ENCODE measurements at places on chromosomes 7 and 10.

- no peak for DNase-seq
Observed at GRCh38 chr10:114508376-114508775, 104.1 kb upstream of the AFAP1L2 start.

DNA sequence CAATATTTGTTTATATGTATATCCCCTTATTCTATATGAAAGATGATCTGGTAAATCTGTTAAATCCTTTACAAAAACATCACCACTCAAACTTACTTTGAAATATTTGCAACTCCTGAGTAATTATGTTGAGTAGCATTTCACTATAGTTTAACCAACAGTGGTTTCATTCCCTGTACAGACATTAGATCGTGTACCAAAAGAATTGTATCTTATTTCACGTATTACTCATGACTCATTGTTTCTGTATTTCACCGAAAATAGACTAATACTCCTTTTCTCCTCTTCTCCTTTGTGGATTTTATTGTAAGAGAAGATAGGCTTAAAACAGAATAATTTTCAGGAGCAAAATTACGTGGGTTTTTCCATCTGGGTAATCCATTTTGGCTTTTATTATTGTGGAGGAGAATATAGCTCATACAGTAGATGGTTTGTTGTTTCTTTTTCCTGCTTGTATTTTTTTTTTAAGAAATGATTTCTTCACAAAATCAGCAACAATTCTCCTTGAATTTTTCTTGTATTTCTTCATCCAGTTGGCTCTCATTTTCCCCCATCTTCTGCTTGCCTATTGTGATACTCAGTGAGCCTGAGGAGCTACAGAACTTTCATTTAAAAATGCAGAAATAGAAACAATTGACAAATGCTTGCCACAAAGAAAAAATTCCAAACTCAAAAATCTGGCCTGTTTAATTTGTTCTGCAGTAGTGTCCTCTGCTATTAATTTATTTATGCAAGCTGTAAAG lies 90.6 kb upstream of the OIT3 start:
- DNase-seq: no peak

DNA sequence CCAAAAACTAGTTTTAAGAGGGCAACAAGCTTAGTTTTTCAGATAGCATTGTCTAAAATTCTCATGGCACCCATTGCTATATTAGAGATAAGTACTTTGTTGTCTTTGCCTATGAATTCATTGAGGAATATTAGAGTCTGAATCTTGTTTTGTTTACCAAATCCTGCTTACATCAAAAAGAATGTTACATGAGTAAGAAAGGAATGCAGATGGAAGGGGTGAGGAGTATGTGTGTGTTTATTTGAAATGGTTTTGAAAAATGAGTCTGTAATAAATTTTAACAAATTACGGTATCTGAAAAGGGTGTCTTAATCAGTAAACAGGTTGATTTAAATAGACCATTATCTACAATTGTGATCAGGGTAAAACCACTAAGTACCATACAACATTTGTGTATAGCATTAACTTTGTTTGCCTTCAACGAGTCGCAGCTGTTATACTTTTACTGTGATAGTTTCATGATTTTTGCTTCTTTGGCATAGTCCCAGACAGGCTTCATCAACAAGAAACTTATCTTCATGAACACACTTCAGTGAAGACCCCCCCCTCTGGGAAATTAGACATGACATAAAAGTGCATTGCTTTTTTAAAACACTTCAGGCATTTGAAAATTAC lies 1183.9 kb upstream of the C7orf33 start:
- no peak for DNase-seq

DNA sequence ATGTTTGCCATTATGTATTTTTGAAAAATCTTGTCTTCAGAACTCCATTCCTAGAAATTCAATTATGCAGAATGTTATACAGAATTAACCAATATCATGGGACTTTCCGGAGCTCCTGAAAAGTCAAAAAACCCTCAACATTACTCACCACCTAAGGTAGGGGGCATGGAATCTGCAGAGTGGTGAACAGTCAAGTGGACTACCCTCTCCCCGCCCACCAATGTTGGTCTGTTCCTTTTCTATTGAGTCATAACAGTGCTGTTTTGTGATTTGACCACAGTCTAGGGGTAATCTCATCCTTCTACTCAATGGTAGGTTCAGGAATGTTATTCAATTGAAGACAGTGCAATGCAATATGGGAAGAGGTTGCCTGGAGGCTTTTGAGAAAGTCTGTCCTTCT lies 130.5 kb upstream of the HABP2 start:
- no peak for DNase-seq

DNA sequence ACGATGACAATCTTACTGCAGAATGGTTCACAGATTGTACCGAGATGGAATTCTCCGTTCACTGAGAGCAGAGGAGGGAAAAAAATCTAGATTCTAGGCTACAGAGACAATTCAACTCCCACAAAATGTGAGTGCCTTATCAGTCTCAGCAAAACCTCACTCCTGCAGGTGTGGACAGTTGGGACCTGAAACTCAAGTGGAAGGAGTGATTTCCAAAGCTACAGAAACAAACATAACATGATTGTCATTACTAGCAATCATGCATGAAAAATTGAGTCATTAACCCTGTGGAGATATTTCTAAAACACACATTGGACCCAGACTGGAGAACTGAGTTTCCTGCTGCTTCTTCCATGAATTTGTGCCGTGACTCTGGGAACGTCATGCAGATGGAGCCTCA lies 70.3 kb downstream of the CALML3 start:
- DNase-seq: no peak

DNA sequence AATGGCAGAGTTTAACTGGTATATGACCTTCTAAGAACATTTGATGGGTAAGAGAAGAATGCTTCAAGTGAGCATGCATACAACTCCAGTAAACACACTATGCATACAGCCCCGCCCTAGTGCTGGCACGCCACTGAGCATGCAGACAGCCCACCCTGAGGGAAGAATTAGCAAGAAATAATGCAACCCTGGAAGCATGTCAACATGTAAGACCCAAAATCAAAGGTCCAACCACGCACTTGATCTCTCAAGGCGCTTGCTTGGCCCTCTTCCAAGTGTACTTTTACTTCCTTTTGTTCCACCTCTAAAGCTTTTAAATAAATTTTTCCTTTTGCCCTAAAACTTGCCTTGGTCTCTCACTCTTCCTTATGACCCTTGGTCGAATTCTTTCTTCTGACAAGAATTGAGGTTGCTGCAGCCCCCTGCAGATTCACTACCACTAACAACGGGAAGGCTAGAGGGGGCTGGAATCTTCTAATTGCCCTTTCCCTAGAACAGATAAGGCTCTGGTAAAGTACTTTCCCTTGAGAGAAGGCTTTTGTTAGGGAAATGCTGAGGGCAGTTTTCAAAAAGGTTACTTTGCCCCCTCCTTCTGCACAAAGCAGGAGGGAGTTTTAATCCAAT lies 3.4 kb downstream of the FAM24B start:
- DNase-seq: no peak

DNA sequence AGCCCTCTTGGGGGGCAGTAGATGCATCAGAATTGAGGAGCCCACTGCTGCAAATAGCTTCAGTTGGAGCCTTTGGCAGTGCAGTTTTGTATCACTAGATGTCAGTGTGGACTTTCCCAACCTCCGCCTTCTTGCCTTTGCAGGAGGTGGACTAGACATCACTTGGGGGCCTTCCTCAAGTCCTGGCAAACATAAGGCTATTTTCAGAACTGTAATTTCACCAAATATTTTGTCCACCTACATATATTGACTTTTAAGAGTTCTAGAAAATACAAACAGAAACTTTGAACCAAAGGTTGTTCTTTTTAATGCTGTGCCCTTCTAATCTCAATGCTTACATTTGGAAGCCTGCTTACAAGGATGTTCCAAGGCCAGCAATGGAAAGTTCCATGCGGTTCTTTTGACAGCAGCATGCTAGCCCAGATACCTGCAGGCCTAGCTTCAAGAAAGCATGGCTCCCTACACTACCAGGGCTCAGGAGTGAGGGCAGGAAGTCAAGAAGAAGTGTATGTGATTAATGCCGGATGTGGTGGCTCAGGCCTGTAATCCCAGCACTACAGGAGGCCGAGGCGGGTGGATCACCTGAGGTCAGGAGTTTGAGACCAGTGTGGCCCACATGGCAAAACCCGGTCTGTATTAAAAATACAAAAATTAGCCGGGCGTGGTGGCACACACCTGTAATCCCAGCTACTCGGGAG lies 8.0 kb upstream of the ZNRF2 start:
- DNase-seq: peak; percentile 5

- no peak for DNase-seq
Observed at GRCh38 chr10:1172256-1172984, 116.2 kb downstream of the WDR37 start.

DNA sequence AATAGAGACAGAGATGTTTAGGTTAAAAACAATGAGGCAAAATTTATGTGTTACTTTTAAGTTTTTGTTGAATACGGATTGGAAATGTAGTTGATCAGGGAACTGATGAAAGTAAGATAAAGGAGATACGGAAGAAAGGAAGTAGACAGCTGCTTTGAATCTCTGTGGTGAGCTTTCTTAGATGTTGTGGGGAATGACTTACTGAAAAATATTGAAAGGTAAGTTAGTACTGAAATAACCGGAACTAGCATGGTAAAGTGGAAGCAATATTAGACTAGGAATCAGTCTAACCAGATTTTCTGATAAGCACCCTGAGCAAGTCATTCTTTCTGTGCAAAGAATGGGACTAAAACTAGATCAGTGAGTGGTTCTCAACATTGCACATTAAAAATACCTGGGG lies 34.8 kb downstream of the LUC7L2 start:
- no peak for DNase-seq

DNA sequence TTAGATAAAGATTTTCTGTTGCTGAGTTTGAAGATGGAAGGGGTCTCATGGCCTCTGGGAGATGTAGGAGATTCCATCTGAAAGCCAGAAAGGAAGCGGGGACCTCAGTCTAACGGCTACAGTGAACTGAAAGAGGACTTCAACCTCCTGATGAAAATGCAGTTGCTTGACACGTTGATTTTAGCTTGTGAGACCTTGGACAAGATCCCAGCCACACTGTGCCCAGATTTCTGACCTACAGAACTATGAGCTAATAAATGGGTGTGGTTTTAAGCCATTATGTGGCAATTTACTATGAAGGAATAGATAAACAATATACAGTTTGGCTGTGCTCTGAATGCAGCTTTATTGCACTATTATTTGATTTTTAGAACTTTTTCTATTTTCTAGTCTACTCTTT lies 342.3 kb upstream of the SEMA3D start:
- no peak for DNase-seq

DNA sequence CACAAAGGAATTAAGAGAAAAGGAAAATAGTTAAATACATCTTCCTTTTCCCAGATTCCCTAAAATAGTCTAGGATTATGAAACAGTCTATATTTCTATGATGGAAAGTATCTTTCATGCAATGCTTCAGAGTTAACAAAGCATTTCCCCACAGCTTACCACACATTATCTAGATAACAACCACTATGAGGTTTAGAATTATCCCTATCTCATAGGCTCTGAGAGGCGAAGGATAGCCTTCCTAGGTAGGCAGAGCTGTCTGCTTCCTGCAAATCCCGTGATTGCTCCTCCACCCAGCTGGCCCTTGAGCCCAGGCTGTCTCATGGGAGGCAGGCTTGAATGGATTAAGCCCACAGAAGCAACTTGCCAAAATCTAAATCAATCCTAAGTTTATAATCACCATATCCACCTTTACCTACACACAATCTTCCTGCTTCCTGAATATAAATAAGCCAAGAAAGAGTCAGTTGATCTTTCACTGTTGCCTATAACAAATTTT lies 321.4 kb upstream of the AOAH start:
- no peak for DNase-seq

DNA sequence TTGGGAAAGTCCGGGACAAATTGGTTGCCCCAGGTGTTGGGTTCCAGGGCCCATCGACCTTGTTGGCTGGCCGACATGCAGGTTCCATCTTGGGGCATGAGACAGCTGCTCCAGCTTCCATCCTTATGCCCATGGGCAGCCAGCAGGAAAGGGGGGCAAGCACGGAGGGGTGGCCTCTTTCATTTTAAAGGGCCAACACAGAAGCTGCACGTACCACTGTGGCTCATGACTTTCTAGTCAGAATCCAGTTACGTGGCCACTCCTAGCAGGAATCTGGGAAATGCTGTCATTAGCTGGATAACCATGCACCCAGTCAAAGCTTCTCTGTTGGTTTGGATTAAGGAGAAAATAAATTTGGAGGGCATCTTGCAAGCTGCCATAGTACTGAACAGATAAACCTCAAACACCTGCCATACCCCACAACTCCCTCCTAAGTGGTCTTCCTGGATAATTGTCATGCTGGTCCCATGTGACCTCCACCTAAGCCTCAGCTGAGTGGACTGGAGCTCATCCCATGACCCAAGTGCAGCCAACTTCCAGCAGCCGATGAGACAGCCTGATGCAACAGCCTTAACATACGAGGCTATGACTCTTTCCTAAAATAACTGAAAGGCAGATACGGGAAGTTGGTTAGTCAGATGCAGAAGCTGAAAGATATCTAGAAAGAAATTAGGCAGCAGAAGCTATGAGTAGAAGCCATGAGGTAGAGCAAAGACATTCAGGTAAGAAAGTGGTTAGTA lies 21.4 kb upstream of the GSDME start:
- DNase-seq: no peak

DNA sequence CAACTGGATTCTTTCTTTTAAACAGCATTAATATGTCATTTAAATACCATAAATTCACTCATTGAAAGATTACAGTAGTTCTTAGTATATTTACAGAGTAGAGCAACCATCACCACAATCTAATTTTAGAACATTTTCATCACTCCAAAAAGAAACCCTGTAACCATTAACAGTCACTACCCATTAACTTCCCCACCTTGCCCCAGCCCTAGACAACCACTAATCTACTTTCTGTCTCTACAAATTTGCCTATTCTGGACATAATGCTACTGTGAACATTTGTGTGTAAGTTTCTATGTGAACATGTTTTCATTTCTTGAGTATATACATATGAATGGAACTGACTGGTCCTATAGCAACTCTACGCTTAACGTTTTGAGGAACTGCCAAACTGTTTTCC lies 42.4 kb downstream of the P4HA1 start:
- no peak for DNase-seq

- no peak for DNase-seq
Observed at GRCh38 chr7:114112806-114113205, 194.0 kb upstream of the PPP1R3A start.

DNA sequence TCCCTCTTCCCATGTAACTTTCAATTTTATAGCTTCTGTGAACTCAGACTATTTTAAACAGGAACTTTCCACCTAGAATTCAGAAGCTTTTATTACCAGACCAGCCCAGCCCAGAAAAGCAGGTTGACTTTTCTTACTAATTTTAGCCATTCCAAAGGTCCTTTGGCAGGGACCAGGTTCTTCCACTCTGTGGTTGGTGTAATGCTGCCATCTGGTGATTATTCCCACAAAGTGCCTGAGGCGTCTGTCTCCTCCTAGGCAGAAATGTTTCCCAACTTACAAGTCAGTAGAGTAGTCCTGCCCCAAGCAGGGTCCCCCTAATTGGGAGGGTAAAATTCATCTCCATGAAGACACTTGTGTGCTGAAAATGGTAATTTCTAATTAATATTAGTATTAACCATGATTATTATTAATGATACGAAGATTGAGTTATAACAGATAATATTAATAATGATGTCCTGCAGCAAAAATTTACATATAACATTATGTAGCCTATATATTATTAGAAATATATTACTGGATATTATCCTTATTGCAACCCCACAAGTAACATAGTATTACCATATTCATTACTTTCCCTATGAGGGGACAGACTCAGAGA lies 53.0 kb upstream of the PPP1R17 start:
- DNase-seq: peak; percentile 37

GRCh38 chr7:50332241-50333165 lies 28.0 kb downstream of the IKZF1 start:
- DNase-seq: no peak

- DNase-seq: no peak
Observed at GRCh38 chr10:125041856-125042506, 100.1 kb downstream of the ZRANB1 start.
